Fibroblast of villous mesenchyme (primary cell): ENCODE measurements at places on chromosomes 1 and 21.

GRCh38 chr1:156425943-156426342 lies 56.9 kb downstream of the RHBG start:
- no peak for DNase-seq

DNA sequence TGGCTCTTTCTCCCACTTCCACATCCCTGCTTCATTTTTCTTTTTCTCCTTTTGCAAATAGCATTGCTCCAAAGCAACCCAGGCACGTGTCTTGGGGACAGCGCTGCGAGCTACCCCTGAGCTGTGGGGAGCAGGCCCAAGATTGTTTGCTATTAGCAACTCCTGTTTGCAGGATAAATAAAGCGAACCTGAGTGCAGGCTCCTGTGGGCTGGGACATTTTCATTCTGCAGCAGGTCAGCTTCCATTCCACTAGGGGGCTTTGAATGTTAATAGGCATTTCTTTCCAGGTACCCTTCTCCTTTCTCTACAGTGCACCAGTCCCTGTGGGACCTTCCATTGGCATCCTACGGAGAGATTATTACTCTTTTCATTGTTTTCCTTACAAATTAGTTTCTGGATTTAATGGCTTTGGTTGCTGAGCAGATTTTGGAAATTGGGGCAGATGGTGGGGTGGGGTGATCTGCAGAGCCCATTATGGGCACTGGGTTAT lies 54.0 kb downstream of the OLFML3 start:
- no peak for DNase-seq

DNA sequence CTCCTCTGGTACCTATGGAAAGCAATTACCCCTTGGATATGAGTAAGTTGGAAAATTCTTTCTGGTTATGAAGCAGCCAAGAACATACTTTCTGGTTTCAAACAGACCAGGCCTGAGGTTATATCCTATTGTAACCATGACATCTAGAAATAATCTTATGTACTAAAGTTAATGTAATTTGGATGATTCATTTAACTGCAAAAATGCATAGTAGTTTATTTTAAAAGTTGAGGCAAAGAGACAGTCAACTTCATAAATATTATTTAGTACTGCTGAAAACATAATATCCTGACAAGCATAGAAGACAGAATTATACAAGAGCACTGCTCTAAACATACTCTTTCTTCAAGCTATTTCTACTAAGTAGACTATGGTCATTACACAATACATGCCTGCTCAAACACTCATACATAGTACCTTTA lies 25.5 kb downstream of the ODF2L start:
- peak; percentile 27 for DNase-seq

GRCh38 chr1:54219688-54220003 lies 19.7 kb downstream of the MRPL37 start:
- peak; percentile 64 for DNase-seq

DNA sequence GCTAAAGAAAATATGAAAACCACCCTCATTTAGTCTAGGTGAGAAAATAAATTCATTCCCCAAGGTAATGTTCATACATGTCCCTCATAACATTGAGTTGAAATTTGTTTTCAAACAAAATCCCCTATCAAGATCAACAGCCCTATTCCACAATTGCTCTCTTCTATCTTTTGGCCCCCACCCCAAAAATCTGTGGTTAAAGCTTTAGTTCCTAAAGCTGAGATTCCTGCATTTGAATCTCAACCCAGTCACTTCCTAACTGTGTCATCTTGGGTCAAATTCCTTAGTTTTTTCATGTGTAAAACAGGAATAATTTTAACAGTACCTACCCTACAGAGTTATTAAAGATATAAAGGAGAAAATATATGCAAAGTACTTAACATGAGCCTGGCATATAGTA lies 22.0 kb downstream of the KIAA0319L start:
- no peak for DNase-seq

- DNase-seq: peak; percentile 65
These were observed 38.3 kb downstream of the LRRN2 start for GRCh38 chr1:204647114-204647804.

DNA sequence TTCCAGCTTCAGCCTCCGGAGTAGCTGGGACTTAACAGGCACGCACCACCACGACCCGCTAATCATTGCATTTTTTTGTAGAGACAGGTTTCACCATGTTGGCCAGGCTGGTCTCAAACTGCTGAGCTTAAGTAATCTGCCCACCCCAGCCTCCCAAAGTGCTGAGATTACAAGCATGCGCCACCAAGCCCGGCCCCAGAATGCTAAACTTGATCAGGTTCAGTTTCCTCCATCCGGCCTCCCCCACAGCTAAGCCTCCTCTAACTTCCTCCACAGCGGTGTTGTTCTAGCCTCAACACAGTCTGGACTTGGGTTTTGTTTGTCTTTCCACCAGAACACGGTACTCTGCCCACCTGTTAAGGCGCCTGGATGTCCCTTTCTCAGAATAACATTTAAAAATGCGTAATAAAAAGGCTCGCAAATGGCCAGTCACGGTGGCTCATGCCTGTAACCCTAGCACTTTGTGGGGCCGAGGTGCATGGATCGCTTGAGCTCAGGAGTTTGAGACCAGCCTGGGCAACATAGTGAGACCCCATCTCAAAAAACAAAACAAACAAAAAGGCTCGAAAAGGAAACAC lies 2.4 kb downstream of the PARP1 start:
- no peak for DNase-seq
